ENCODE measurements at places on chromosomes 3 and 15.

- no peak for DNase-seq
Observed at GRCh38 chr15:34621675-34622074, 38.2 kb upstream of the GOLGA8B start.

DNA sequence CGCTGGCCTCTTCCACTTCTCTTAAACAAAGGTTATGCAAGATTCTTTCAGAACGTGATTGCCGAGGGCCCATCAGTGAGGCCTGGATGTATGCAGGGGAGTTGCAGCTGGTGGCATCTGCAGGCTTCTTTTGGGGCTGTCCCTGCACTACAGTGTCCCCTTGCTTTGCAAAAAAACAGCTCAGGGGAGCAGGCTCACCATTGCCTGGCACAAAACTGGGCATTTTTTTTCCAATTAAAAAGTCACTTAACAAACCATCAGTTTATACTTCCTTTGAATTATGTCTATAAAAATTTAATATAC lies 148.6 kb downstream of the ATP10A start:
- DNase-seq = no peak

DNA sequence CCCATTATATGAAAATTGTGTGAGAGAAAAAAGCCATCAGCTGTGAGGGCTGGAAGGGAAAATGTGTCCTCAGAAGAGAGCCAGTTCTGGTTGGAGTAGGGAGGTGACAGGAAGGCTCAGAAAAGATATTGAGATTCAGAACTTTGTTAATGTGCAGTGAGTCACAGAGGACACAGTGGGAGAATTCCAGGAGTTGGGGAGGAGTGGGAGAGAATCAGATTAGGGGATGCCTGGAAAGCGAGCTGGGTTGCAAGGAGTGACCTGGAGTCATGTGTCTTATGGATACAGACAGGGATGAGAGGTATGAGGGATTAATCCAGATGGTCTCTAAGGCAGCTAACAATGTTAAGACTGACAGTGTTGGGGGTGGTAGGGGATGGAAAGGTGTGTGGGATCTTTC lies 67.5 kb downstream of the CHST2 start:
- DNase-seq = no peak

DNA sequence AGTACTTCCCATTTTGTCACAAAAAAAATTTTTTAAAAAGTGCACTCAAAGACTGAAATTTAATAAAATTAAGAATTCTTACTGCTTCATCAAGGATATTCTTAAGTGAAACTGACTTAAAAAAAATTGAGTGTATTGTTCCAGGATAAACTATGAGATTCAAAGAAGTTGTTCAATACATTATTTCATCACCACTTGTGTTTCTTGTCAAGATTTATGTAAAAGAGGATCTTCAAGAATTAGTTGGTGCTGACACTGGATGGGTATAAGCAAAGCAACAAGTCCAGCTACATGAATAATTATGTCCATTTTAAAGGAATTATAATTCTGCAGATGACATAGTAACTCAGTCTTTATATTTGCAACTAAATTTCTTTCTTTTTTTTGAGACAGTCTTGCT lies 4.3 kb upstream of the AP4E1 start:
- no peak for DNase-seq

DNA sequence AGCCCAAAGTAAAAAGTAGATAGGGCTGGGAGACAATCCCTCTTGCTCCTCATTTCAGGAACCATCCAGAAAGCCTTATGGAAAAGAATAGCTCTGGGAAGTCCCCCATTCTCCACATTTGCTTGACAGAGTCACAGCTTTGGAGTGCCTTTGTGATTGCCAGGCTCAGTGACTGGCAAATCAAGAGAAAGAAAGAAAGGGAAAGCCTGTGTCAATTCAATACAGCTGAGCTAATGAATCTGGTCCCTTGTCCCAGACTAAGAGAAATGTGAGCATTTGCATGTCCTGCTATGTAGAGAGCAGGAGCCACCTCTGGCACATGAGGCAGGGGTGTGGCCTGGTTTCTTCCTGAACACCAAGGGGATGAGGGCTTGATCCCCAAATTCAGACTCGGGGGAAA lies 14.9 kb upstream of the CTNNB1 start:
- no peak for DNase-seq

- DNase-seq = no peak
Observed at GRCh38 chr3:15330031-15330596, 2.3 kb downstream of the SH3BP5 start.

DNA sequence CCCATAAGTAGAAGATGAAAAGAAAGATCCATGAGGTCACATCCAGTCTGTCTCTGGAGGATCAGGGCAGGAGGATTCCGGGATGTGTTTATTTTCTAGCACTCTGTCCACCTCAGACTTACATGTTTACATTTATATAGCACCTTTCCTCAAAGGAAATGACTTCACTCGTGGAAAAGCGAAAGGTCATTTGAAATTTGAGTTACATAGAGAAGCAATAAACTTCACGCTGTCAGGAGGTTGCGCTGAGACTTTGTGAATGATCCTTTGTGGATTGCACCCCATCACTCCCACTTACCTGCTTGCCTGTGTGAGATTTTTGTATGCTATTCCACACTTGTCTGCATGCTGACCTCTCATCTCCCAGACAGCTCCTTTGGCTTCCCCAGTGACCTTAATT lies 540.5 kb downstream of the AGBL1 start:
- no peak for DNase-seq

- no peak for DNase-seq
Observed at GRCh38 chr3:151357463-151357850, 27.1 kb downstream of the P2RY12 start.

GRCh38 chr15:40282147-40282868 lies 556 bp downstream of the ANKRD63 start:
- DNase-seq = no peak

- no peak for DNase-seq
Observed at GRCh38 chr3:194031867-194032635, 103.9 kb upstream of the HES1 start.

DNA sequence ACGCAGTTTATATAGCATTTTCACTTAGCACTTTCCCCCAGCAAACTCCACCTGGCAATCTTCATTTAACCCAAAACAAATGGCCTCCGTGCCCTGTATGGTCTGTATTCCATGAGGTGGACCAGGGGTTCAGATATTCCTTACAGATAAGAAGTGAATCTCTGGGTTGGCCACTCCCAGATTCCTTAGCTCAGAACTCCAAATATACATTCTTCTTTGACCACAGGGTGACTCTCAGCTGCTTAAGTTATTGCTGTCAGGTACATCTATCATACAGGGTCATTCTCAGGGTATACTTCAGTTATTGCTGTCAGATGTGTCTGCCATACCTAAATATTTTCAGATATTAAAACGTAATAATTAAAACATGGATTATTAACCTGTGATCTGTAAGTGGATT lies 229.8 kb downstream of the TBL1XR1 start:
- DNase-seq = no peak

- DNase-seq = no peak
Observed at GRCh38 chr3:140832883-140833282, 108.8 kb upstream of the SLC25A36 start.

- no peak for DNase-seq
Observed at GRCh38 chr3:170712798-170713197, 126.9 kb upstream of the SLC7A14 start.

GRCh38 chr3:131075632-131076328 lies 49.1 kb downstream of the NEK11 start:
- no peak for DNase-seq

- no peak for DNase-seq
Observed at GRCh38 chr3:35760146-35760545, 120.8 kb downstream of the ARPP21 start.

GRCh38 chr15:39451121-39451688 lies 129.7 kb upstream of the THBS1 start:
- DNase-seq = no peak

GRCh38 chr3:193446965-193447602 lies 68.5 kb upstream of the ATP13A5 start:
- DNase-seq = no peak

GRCh38 chr15:101115786-101116680 lies 135.8 kb downstream of the CHSY1 start:
- no peak for DNase-seq

DNA sequence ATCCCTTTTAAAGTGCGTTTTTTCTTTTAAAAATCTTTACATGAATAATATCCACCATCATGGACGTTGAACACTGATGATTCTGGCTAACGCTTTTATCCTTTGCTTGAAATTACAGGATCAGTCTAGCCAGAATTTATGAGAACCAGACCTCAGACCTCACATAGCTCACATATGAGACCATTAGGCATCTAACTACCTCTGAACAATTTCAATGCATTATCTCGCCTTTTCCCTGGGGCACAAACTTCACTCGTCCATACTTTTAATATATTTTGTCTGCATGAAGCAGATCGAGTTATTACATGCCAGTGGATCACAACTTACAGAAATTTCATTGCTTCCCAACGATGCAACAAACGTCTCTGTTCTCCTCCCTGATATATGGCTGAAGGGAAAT lies 105.6 kb downstream of the MEIS2 start:
- no peak for DNase-seq

DNA sequence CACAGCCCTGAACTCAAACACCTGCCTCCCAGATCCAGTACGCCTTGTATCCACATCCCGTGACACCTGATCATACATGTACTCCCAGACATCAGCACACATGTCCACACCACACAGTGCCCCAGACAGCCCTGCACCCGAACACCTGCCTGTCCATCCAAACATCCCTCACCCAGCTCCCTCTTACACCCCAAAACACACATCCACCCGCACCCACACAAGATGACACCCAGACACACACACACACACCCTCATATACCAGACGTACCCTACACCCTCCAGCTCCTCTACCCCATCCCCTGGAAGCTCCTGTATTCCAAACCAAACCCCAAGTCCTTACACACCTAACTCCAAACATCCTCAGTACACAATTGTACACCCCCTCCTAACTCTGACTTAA lies 735 bp downstream of the CAMK1 start:
- no peak for DNase-seq

GRCh38 chr3:108008931-108009639 lies 81.7 kb downstream of the CD47 start:
- DNase-seq = no peak

DNA sequence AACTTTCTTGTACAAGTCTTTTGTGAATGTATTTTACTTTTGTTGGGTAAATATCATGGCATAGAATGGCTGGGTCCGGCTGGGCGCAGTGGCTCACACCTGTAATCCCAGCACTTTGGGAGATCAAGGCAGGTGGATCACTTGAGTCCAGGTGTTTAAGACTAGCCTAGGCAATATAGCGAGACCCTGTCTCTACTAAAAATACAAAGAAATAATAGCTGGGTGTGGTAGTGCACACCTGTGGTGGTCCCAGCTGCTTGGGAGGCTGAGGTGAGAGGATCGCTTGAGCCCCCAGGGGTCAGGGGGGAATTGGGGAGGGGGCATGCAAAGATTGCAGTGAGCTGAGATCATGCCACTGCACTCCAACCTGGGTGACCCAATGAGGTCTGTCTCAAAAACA lies 52.9 kb downstream of the ANP32A start:
- DNase-seq = no peak

GRCh38 chr3:29128001-29128400 lies 152.9 kb upstream of the RBMS3 start:
- DNase-seq = no peak

DNA sequence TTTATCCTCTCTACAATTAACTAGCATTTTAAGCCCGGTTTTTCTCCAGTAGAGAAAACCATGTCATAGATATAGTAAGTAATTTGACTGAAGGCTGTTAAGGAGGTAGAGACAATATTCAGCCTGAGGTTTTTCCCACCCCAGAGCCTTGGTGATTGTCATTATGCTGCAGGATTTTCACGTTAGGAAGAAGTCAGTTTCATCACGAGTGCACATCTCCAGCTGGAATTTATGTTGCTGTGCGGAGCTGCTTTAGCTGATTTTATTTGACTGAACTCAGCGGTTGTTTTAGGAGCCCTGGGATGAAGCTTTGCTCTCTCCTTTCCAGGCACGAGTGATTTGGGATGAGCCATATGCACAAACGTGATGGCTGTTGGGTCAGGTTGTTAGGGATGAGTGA lies 271.3 kb upstream of the RGMA start:
- no peak for DNase-seq

- DNase-seq = no peak
Observed at GRCh38 chr3:107458871-107459270, 63.9 kb upstream of the BBX start.

DNA sequence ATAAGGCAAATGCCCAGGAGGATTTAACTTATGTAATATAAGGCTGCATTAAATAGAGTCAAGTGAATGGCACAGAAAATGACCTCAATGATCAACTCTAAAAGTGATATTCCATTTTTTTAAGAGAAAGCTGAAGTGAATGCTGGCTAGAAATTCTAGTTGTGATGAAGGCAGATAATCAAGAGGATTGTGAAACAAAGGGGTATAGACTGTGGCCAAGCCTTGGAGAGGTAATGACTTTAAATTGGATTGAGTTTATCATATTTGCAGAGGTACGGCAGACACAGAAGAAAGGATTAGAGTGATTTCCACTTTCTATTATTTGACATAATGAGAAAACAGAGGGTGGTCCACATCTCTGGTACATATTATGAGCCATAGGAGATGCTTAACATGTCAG lies 269.2 kb downstream of the MECOM start:
- no peak for DNase-seq

- DNase-seq = no peak
Observed at GRCh38 chr3:146650691-146651442, 45.7 kb upstream of the PLSCR5 start.

Measured in GOT3 (cell line).